Left ventricle myocardium superior (tissue), 1 donor: ENCODE measurements at places on chromosomes 2 and 18.

DNA sequence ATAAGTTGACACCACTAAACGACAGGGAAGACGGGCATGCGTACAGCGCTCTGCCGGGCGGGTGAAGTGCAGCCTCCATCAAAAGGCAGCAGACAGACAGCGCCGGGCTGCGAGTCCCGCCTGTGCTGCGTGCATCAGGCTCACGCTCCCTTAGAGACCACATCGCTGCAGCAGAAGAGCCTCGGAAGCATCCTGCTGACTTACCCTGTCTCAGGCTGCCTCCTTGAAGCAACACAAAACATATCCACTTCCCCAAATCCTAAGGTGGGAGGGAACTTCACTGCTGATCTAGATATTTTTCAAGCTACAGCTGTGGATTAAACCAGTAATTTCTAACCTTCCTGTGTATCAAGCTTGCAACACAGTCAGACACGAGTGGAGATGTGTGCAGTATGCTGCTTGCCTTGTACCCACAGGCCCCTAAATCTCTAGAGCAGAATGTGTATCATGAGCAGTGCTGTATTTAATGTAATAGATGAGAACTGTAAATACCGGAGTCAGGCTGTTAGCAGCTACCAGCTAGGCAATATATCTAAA, 6.4 kb downstream of the MYT1L start:
- no peak for DNase-seq

DNA sequence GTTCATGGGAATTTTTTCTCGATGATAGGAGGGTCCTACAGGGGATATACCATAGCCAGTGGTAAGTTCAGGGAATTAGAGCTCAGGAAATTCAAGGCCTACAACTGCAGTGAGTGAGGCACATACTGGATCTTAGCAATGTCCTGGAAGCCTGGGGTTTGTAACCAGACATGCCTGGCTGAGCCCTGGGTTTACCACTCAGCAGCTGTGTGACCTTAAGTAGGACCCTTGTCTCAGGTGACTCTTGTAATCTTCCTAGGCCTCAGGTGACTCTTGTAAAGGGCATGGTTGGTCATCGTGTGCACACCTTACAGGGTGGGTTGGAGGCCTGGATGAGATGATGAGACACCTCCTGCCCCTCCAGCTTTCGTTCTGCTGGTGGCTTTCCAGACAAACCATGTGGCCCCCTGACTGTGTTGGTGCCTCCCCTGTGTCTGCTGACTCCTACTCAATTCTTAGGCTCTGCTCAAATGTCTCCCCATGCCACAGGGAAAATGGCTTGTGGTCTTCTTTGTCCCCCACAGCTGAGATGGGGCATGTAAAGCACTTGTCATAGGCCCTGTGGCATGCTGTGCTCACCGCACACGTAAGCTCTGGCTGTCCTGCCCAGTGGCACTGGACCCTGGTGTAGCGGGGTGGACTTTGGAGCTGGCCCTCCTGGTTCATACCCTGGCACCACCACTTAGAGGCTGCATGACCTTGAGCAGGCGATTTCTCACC, 94.1 kb downstream of the FHOD3 start:
- DNase-seq = no peak

DNA sequence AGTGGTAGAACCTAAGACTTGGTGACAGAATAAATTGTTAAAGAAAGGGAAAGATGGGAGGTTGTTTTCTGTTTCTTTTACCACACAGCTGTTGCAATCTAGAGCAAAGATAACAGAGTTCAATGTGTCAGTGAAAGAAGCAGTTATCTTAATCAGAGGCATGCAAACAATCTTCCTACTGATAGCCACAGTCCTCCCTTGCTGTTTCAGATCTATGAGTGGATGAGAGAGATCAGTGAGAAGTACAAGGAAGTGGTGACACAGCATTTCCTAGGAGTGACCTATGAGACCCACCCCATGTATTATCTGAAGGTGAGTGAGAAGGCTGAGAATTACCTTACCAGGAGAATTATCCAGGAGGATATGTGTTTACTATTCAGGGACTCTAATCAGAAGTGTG, 15.9 kb downstream of the CPO start:
- DNase-seq = no peak

DNA sequence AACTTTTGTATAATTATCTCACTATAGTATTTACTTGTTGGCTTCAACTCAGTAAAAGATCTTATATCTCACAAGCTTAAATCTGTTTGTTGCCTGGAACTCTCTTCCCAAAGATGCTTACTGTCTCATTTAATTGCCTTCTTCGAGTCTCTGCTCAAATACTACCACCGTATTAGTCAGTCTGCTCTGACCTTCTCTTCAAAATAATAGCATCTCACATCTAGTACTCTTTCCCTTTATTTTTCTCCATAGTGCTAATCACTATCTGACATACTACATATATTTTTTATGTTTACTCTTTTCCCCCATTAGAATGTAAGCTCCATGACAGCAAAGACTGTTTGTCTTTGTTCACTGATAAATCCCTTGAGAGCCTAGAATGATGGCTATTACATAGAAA, 10.6 kb upstream of the MPP4 start:
- no peak for DNase-seq

GRCh38 chr2:205580212-205580987, 101.9 kb upstream of the NRP2 start:
- no peak for DNase-seq

DNA sequence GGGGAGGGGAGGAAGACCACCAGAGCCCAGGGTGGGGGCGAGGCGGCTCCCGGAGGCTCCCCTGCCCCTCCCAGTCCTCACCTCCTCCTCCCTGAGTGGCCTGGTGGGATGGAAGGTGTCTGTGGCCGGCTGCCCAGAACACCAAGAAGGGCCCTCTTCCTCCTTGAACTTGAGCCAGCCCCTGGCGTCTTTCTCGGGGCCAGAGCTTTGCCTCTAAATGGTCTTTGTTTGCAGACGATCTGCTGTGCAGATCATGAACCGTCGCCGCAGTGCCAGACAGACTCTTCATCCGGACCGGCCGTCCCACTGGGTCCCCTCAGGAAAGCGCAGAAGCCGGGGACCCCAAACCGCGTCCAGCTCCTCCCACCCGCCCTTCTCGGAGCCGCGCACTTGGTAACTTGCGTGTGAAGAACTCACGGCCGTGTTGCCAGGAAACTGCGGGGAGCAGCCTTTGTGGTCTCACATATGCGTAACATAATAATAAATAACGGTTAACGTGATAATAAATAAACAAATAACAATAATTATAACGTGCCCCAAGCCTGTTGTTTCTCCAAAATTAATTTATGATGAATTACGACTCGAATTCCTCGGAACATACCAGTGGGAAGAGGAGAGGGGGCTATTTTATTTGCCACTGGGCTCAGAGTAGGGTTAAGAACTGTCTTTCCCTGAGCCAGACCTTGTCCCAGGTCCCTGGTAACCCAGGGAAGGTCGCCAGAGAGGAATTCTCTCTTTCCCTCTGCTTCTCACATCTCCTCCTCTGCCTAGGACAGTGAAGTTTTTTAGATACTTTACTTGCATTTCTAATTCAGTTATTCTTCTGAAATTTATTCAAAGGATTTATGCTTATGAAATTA, 41.0 kb downstream of the PTGR3 start:
- DNase-seq = peak; percentile 45

- no peak for DNase-seq
These were observed 41.4 kb downstream of the FECH start for GRCh38 chr18:57544936-57545660.

- no peak for DNase-seq
These were observed 818.1 kb downstream of the SLC4A3 start for GRCh38 chr2:220445429-220446105.

DNA sequence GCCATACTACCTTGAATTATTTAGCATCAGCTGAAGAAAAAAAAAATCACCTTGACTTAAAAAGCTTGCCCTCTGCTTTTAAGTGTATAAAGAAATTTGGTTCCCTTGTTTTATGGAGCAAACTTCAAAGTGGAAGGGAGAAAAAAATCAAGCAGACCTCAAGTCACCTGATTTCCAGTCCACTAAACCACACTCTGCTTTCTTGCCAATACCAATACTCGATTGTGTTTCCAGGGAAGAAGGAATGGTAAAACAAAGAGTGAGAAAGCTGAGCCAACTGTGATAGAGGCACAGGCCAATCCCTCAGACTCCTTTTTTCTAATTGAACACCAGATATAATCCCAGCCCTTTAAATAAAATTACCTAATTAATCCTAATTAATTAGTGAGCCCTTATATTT, 587.3 kb downstream of the ARHGAP15 start:
- DNase-seq = no peak

DNA sequence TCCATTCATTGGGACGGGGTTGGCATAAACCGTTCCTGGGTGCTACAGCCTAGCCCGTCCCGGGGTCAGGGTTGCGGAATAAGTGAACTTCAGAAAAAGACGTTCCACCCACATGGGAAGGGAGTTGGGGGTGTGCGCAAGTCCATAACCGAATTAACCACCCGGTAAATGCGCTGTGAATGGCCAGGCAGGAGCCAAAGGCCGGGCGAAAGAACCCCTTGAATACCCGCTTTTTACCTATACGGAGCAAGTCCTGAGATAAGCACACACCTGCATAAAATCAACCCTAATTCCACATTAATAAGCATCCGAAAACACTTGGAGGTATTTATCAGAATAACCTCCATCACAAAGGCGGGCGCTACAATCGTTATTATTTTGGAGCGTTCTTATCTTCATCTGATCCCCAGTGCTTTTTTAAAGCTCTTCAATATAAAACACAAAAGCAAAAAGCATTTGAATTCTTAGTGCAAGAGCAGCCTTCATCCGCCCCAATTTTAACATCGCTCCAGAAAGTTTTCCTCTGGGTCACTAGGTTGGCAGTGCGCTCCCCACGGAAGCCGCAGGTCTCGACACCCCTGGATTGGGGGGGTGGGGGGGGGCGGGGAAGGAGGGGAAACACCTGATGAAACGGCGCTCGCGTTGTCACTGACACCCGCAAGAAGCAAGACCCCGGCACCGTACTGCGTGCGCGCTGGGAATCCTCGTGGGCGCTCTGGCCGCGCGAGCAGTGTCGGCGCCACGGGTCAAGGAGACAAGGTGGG, 1.2 kb downstream of the SATB2 start:
- no peak for DNase-seq
